Brain microvascular endothelial cell (primary cell): ENCODE measurements at places on chromosomes 4 and X.

DNA sequence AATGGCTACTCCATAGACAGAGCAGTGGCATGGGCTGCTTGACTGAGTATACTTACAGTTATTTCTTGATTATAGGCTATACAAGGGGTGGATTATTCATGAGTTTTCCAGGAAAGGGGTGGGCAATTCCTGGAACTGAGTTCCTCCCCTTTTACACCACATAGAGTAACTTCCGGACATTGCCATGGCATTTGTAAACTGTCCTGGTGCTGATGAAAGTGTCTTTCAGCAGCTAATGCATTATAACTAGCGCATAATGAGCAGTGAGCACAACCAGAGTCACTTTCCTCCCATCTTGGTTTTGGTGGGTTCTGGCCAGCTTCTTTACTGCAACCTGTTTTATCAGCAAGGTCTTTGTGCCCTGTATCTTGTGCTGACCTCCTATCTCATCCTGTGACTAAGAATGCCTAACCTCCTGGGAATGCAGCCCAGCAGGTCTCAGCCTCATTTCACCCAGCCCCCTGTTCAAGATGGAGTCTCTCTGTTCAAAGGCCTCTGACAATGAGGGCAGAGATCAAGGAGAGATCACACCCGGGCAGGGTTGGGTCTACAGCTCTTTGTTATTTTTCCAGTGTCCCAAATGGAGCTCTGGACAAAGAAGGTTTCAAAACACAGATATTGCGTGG is 468.4 kb upstream of the PRKX start:
- DNase-seq, result no peak

- DNase-seq, result no peak
Observed at GRCh38 chr4:167265231-167265630, 30.9 kb upstream of the SPOCK3 start.

DNA sequence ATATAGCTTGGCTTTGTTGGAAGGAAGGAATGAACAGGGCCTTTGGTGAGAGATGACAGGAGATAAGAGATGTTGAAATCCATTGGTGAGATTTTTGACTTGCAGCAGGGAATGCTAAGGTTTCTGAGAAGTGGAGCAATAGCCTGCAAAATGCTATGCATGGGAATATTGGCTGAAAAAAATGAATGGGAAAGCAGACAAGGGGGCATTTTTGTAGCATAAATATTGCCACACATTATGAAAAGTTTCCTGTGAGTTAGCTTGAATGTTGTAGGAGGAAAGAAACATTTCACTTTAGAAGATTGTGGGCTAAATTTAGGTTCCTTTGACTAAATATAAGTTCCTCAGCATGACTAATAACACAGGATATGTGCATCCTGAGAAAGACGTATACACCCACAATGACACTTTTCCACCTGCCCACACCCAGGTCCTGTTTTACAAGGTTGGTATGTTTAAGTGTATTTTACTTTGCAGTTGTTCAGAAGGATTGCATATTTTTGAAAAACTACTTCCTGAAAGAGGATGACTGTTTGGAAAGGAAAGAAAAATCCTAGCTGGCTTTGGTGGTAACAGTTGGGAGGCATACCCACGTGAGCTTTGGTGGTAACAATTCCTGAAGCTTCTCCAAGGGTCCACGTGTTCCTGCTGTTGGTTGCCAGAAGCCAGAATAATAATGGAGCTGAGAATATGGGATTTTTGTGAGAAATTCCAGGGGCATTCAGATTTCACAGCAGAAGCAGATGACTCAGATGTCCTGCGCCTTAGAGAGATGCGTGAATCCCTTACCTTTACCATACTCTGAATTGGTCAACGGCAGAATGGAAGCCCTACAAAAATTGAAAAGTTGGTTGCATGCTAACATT is 28.5 kb downstream of the PHEX start:
- DNase-seq, result no peak

DNA sequence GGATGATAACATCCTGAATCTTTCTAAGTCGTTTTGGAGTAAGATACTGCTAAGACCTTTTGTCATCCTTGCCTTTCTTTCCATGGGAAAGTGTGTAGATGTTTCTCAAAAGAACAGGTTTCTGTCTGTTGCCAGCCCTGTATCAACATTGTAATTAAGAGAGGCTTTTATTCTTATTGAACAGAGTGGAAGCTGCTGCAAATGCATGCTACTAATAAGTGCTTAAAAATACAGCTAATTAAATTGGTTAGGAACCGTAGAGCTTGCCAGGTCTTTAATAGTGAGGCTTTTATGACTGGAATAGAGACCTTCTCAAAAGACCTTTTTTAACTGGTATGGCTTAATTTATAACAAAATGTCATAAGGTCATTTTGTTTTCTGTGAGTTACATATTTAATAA is 34.4 kb downstream of the INTU start:
- no peak for DNase-seq

- peak; percentile 18 for DNase-seq
Observed at GRCh38 chrX:109384699-109385098, 97.2 kb downstream of the GUCY2F start.

DNA sequence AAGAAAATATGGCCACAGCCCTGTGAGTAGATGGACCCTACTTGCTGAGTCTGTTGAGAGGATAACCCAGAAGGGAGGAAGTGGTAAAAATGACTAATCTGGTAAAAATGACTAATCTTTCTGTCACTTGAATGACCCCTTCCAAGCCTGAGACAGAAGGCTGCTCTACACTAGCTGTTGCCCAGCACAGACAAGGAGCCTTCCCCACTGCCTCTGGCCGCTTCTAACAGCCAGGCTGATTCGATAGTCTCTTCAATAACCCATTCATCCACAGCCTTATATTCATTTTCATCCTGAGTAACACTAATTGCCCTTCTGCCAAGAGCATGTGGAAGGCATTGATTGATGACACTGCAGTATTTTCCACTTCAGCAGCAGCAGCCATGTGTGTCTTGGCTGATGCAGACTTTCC is 18.4 kb downstream of the MAGEB17 start:
- peak; percentile 67 for DNase-seq

DNA sequence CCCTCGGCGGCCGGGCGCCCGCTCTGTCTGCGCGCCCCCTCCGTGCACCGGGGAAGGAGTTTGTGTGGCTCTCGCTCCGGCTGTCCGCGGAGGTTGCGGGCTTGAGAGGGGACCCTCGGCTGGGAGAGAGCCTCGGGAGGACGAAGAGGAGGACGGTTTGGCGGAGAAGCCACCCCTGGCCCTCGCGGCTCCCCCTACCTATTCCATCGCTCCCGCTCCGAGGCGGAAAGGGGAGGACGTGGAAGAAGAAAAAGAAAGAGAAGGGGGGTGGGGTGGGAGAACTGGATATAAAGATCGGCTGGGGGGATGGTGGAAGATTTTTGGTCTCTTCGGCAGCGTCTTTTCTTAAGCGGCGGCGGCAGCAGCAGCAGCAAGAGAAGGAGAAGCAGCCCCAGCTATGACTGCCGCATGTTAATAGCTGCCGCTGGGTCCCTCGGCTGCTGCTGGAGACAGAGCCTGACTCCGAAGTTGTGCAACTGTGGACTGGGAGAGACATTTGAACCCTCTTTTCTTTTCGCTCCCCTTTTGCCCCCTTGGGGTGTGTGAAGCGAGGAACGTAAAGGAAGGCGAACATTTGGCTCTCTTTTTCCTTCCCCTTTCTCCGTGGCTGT is 895 bp downstream of the ADGRL3 start:
- DNase-seq, result peak; percentile 45

DNA sequence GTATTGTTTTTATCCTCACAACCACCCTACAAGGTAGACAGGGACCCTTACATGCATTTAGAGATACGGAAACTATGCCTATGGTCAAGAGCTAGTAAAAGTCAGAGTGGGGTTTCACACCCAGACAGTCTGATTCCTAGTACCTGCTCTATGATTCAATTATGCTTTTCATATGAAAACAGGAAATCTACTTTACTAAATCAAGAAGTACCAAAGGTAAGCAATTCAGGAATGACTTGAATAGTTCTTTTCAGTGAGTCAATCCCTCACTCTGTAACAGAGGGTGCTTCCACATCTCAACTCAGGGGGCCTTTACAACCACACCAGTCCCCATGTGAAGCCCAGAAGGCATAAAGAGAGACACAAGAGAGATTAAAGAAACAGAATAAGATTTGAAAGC is 191.4 kb downstream of the PPP3CA start:
- no peak for DNase-seq

DNA sequence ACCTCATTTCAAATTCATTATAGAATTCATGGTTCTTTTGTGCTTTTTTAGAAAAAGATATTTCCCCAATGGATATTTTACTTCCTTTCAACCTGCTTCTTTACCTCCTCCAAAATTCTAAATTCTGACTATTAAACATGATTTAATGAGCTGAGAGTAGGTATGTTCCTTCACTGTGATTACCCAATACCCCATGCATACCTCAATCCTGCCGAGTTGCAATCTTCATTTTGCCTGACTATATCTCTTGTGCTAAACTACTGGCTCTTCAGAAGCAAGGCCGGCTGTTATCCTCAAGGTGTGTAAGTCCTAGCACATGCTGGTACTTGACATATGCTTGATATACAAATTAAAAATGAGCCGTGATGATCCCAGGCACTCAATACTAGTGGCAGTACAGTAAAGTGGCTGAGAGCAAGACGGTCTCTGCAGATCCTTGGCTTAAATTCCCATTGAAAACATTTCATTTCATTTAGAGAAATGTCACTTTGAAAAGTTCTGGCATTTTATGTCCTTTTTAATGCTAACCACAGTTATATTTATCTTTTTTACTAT is 320.4 kb downstream of the KCNIP4 start:
- no peak for DNase-seq

GRCh38 chr4:99552872-99553271 is 11.0 kb downstream of the TRMT10A start:
- DNase-seq, result no peak

DNA sequence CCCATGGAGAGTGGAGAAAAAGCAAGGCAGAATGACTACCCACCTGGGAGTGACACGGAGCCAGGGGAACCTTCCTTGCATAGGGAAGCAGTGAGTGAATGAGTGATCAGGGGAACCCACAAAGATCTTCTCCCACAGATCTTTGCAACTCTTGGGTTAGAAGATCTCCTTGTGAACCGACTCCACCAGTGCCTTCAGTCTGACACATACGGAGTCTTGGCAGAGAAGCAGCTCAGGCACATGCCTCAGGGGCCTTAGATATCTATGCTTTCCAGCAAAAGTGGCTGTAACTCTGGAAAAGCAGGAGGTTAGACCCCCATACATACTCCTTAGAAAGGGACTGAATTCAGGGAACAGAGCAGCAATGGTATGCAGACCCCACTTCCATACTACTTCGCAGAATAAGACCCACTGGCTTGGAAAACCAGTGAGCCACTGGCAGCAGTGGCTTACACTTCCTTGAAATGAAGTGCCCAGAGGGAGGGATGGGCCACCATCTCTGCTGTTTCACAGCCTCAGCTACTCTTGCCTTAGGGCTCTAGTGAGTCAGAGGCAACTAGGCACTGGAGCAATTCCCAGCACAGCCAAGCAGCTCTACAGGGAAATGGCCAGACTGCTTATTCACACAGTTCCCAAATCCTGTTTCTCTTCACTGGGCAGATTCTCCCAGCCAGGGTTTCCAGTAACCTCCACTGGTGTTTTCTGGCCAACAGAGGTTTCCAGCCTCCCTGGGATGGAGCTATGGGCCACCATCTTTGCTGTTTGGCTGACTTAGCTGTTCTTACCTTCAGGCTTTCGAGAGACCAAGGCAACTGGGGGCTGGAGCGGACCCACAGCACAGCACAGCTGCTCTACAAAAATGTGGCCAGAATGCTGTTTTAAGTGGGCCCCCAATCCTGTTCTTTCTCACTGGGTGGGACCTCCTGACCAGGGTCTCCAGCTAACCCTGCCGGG is 82.8 kb upstream of the TCEAL2 start:
- no peak for DNase-seq

- peak; percentile 57 for DNase-seq
Observed at GRCh38 chr4:84938316-84938715, 28.2 kb downstream of the WDFY3 start.

DNA sequence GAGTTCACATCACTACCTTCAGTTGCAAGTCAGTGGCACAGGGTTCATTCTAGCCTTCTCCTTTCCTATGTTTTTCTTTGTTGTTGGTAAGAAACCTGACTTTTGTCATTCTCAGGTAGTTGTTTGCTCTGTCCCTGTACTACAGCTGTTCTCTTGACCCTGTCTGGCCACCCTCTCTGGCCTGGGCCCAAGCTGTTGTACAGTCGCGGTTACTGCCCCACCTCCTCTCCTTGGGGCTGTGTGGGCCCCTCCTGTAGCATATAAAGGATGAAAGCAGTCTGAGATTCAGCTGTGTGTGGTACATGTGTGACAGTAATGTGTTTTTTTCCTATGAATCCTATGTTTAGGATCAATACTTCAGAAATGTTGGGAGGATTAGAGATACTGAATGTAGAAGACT is 12.5 kb downstream of the MOB1B start:
- no peak for DNase-seq

- DNase-seq, result peak; percentile 86
Observed at GRCh38 chr4:175369087-175369486, 443.0 kb downstream of the GPM6A start.

- no peak for DNase-seq
Observed at GRCh38 chr4:57039345-57039744, 60.6 kb downstream of the POLR2B start.

GRCh38 chr4:183098019-183098722 is 886 bp upstream of the WWC2 start:
- DNase-seq, result peak; percentile 29

DNA sequence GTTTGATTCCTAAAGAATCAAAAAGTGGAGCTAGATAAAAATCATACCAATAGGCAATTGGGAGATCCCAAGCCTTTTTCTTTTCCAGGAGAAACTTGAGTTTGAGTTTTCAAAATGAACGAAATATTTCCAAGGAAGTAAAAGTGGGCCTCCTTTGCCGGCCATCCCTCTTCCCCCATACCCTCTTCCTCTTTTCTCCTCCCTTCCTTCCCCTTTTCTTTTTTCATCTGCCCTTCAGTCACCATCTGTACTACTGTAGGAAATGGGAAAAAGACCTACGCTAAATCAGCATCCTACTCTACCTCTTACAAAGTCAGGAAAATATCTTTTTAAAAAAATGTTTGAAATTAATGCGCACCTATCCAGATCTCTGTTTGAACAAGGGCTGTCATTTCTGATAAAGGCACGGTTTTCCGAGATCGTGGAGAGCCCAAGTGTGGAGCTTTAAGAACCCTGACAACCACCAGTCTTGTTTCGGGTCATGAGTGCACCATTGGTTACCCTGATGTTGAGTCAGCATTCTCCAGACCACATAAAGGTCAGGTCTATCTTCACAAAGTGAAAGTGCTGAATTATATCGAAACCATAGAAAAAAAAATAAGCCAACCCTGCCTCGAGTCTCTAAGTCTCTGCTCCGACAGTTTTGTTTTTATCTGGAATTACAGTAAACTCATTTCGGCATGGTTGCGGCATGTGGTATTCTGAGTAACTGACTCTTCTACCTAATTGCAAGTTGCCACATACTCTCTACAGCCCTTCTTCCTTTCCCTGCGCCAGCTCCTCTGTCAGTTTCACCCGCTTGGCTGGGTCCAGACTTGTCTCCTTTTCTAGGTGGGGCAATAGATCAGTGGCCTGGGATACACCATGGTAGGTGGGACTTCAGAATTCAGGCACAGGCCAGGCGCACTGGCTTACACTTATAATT is 140.2 kb upstream of the KLF3 start:
- DNase-seq, result no peak
